CD4-positive, alpha-beta T cell treated with Interleukin-10 for 1 hour (primary cell): ENCODE measurements at places on chromosomes 16 and 17.
A peak's percentile ranks its signal among the peaks of the same experiment; 100 is the strongest.

GRCh38 chr17:9766970-9767369 lies 24.4 kb downstream of the DHRS7C start:
- no peak for DNase-seq

DNA sequence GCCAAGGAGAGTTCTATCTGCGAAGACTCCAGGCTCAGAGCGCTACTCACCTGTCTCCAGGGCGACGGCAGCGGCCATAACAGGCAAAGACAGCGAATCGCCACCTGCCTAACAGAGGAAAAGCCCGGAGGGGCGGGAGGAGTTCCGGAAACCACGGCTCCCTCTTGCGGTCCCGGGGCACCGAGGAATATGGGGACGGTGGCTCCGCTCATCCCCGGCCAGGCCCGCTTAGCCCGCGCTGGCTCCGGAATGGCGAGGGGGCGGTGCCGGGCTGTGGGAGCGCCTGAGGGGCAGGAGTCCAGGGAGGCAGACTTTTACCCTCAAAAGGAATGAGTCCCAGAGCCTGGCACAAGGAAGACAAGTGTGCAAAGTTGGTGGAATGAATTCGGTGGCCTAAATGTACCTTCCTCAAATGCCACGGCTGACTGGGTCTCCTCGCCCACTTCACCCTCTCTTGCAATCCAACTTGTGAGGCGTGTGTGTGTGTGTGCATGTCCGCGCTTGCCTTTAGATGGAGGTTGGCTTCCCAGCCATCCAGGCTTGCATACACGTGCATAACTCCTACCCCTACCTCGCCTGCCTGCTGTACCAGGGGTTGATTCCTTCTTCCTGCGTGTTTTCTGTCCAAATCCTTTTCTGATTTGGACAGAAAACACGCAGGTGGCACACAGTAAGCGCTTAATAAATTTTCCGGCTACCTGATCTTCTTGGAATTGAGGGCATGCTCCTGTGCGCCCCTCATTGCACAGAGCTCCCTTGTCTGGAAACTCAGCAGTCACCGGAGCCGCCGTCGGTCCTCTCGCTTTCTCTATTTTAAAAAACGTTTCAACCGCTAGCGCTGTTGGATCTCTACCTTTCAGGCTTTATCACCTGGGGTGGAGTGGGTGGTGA lies 3.5 kb downstream of the C17orf100 start:
- DNase-seq, result no peak

GRCh38 chr16:25931473-25932035 lies 239.8 kb downstream of the HS3ST4 start:
- DNase-seq, result no peak

GRCh38 chr17:7893187-7893880 lies 4.7 kb downstream of the CHD3 start:
- no peak for DNase-seq

- DNase-seq, result no peak
These were observed 17.2 kb upstream of the PRM1 start for GRCh38 chr16:11298143-11298900.

DNA sequence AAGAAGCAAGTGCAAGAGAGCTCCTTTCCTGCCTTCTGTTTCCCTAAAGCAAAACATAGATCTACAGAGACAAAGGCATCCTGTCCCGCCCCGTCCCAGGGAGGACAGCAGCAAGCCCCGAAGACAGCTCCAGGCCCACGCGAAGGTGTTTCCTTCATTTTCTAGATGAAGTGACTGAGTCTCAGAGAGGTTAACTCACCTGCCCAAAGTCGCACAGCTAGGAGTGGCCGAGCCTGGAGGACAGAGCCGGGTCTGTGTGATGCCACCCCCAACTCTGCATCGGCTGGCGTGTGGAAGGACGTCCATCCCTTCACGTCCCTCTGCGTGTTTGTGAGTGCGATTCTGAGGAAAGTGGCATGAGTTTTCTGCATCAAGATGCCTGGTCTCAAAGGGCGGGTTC lies 187.2 kb upstream of the CHMP6 start:
- DNase-seq, result no peak

DNA sequence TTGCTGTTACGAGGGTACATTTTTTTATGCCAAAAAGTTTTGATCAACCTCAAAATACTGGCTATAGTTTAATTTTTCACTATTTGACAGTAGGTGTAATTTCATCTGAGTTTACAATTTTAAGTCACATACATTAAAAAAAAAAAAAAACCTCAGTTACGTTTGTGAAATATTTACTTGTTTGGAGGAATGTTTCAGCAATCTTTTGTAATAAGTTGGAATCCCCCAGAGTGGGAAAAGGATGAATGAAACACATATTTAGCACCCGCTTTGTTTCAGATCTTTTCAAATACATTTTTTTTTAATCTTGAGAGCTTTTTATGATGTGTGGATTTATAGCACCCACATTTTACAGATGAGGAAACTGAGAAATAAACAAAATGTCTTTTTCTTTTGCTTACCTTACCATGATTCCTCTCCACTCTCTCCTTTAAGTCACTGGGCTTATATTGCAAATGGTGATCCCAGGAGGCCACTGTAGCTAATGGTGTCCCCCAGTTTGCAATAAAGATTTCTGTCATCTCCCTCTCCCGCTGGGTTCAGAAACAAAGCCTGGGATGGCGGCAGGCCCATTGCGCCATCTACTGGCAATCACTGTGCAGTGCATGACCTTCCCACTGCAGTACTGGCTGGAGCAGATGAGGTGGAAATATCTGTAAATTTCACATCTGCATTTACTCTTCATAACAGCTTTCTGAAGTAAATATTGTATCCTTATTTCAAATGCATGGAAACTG lies 27.7 kb downstream of the TBC1D3B start:
- DNase-seq, result peak; percentile 75

- DNase-seq, result no peak
These were observed 7.3 kb downstream of the CYGB start for GRCh38 chr17:76530095-76530723.

GRCh38 chr17:4433515-4434031 lies at the start of gene SPNS3:
Gene SPNS3, plus strand, starts transcription at chr17:4433940. Its CDS starts 28 bp downstream, at chr17:4433968.
- peak; percentile 22 for DNase-seq

DNA sequence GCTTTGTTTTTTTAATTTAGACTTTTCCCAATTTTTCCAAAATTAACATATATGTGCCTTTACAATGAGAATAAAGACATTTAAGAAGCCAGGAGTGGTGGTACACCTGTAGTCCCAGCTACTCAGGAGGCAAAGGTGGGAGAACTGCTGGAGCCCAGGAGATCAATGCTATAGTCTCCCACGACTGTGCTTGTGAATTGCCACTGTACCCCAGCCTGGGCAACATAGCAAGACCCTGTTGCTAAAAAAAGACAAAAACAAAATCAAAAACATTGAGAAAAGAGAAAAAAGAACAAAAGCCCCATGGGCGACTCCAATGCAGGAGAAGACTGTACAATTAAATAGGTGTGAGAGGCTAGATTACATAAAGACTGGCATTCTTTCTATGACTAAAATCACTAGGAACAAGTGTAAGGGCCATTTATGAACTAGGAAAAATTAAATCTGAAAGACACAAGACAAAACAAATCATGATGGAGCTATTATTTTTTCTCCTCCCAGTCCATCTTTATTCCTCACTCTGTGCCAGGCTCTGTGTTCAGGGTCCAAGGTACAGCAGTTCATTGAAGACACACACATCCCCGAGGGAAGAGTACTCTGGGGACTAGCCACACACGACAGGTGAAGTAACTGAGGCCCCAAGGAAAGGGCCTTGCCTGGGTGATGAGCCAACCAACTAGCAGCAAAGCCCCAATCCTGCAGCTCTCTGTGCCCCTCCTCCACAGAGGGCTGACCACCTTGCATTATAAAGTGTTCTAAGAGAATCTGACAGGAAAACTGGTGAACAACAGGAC lies 79.8 kb downstream of the CREBBP start:
- DNase-seq, result no peak

GRCh38 chr17:46736100-46736499 lies 82.4 kb downstream of the WNT3 start:
- no peak for DNase-seq

DNA sequence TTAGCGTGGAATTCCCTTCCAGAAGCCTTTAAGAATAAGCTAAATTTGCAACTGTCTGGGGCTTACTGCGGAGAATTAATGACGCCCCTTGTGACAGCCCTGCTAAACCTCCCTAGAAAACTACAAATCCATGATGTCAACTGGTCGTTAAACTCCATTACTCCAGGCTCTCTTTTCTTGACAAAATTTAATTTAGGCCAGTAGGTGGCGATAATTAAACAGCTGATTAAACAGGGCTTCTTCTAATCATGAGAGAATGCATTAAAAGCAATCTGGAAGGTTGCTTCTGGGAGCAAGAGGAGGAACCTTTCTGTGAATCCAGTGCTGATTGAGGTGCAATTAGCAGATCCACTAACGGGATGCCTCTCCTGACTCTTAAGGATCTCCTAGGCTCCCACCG lies 8.1 kb upstream of the NLRP1 start:
- peak; percentile 63 for DNase-seq

GRCh38 chr16:27190316-27190871 lies 12.9 kb upstream of the KDM8 start:
- no peak for DNase-seq

- peak; percentile 100 for DNase-seq
These were observed 11.7 kb upstream of the SRL start for GRCh38 chr16:4253394-4254150.

DNA sequence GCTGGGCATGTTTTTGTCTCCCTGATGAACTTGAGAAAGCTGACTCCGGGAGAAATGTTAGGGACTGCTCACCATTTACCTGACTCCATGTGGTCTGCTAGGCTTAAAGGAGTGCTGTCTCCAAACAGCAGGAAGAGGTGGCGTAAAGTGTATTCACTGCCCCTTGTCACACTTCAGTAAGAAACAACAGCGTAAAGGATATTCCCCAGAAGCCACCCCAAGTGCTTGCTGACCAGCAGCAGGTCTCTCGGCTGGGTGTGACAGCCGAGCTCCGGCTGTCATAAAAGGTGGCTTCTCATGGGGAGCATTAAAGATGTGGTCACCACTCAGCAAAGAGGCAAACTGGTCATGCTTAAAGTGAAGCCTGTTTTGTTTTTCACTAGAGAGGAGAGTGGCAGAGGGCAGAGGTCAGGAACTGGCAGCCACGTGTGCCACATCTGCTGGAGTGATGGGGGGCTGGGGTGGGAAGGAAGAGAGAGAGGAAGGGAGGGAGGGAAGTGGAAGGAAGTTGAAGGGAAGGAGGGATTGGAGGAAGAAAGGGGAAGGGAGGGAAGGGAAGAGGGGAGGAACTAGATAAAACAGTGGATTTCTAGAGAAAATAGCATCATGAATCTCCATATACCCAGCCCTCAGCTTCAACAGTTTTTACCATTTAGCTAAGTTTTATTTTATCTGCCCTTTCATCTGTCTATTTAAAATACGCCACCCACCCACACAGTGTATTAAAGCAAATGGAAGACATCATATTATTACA lies 119.3 kb downstream of the CLEC16A start:
- no peak for DNase-seq

- DNase-seq, result no peak
These were observed 35.6 kb downstream of the YPEL2 start for GRCh38 chr17:59366773-59367656.

- DNase-seq, result no peak
These were observed 209.5 kb downstream of the LGALS9B start for GRCh38 chr17:20257798-20258197.

DNA sequence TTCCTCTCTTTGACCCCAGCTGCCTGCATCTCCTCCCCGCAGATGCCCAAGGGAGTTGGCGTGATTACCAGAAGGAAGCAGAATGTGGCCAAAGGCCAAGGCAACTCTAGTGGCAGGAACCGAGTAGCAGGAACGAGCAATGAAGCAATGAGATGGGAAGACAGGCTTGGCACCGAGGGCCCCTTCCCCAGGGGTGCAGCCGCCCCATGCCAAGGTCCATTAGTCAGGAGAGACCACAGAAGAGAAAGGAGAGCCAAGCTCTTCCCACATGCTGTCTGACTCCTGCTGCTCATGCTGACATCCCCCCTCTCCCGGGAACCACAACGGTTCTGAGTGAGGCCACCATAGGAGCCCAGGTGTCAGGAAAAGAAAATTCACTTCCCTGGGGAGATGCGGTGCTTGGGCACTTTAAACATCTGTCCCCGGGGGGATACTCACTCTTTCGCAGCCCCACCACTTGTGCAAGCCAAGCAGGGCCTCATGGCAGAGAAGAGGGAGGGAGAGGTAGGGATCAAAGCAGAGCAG lies 67.4 kb downstream of the MYO18A start:
- no peak for DNase-seq

DNA sequence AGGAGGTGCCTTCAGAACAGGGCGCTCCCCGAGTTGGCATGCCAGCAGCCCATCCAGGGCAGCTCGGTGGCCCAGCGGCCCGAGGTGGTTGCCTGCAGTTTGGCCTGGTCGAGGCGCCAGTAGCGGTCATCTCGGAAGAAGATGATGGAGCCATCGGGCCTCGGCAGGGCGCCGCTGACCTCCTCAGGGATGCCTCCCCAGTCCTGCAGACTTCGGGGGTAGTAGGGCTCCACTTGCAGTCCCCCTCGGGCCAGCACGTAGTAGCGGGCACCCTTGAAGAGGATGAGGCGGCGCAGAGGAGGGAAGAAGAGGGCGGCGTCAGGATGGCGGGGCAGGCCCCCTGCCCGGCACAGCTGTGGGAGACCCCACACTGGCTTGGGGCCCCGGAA lies 5.8 kb downstream of the C17orf50 start:
- no peak for DNase-seq

GRCh38 chr17:62804822-62805221 lies 3.3 kb downstream of the MARCHF10 start:
- DNase-seq, result no peak

DNA sequence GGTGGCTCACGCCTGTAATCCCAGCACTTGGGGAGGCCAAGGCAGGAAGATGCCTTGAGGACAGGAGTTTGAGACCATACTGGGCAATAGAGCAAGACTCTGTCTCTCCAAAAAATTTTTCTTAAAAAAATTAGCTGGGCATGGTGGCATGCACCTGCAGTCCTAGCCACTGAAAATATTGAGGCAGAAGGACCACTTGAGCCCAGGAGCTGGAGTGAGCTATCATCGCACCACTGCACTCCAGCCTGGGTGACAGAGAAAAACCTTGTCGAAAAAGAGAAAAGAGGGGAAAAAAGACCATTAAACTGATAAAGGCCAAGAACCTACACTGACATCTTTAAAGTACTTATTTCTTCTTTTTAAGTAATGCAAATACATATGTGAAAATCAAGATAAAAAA lies 53.4 kb upstream of the ITGA2B start:
- DNase-seq, result no peak

DNA sequence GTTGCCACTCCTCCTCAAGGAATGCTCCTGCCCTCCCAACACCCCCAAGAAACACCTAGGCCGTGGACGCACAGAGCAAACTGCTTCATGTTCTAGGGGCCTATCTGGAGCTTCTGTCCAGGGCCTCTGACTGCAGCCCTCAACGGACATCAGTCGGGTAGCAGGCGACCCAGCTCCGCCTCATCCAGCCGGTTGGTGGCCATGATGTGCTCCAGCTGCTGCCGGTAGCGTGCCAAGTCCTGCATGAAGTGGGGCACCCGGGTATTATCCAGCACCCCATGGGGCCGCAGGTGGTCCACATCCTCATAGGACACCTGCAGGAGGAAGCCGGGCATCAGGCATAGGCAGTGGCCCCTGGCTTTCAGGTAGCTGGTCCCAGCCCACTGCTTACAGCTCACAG lies 6.3 kb downstream of the NOL3 start:
- no peak for DNase-seq
